Activated CD4-positive, alpha-beta T cell treated with anti-CD3 and anti-CD28 coated beads, Interleukin-2, amount 50 U/mL, for 24 hours (primary cell): ENCODE measurements at places on chromosomes 16 and 17.

- peak; percentile 37 for DNase-seq
Measured at GRCh38 chr17:59786536-59787319, 79.3 kb downstream of the VMP1 start.

- no peak for DNase-seq
Measured at GRCh38 chr17:72268431-72268830, 147.6 kb downstream of the SOX9 start.

DNA sequence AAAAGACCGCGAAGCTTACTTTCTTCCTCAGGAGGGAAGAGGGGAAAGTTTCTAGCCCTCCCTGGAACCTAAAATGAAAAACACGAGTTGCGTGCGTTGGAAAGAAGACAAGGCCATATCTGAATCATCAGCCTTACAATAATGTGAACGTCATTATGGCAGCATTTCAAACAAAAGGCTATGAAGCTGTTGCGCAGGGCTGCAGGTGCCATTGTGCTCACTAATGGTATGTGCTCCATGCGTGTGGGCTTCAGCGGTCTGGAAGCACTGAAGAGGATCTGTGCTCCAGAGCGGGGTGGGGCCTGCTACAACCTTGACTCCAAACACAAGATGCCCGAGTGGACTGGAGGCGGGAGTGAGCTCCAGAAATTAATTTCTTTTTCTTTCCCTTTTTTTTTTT is 12.1 kb upstream of the CYB5B start:
- DNase-seq: no peak

- no peak for DNase-seq
Measured at GRCh38 chr16:870856-871561, 70.5 kb upstream of the GNG13 start.

- DNase-seq: no peak
Measured at GRCh38 chr17:67090341-67090740, 46.0 kb downstream of the CACNG1 start.

- no peak for DNase-seq
Measured at GRCh38 chr16:27427538-27427937, 25.6 kb downstream of the IL21R start.

GRCh38 chr16:72923757-72924156 is 124.2 kb downstream of the ZFHX3 start:
- DNase-seq: no peak

GRCh38 chr17:79917902-79918484 is 78.8 kb upstream of the CBX4 start:
- no peak for DNase-seq

- DNase-seq: peak; percentile 46
Measured at GRCh38 chr17:19645734-19646201, 2.8 kb upstream of the ALDH3A2 start.

DNA sequence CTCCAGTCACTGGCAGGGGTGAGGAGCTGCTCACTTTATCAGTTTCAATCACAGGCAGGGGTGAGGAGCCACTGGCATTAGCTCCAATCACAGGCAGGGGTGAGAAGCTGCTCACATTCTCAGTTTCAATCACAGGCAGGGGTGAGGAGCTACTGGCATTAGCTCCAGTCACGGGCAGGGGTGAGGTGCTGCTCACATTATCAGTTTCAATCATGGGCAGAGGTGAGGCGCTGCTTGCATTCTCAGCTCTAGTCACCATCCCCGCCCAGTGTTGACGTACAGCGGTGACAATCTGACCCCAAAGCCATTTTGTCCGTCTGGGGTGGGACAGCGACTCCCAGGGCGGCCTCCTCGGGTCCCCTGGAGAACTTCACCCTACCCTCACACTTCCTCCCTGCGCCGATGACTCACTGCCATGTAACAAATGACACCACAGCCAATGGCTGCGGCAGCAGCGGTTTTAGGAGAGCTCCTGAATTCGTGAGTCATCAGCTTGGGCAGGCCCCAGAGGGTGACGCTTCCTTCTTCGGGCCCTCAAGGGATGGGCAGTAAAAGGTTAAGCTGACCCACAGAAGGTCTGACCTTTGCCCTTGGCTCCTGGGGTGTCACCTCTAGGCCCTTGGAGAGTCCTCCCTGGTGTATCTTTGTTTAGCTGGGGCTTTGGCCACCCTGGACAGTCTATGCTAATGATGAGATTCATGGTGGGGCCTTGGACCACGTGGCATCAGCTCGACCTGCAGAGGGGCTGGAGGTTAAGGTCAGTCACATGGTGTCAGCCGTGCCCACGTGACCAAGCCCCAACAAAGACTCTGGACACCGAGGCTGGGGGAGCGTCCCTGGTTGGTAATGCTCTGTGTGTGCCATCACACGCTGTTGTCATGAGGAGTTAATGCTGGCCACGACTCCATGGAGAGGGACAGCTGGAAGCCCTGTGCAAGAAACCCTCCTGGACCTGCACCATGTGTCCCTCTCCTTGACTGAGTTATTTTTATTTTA is 171.7 kb downstream of the C16orf95 start:
- no peak for DNase-seq

DNA sequence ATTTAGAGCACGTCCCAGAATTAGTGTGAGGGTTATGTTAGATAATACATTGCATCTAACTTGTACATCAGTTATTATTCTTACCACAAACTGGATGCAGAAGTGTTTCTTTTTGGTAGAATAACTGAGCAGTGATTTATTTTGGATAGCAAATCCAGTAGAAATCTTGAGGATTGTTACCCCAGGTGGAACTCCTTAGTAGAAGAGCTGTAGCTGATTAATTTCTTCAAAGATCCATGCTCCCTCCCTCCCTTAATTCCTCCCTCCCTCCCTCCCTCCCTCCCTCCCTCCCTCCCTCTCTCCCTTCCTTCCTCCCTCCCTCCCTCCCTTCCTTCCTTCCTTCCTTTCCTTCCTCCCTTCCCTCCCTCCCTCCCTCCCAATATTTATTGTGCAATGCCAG is 337.7 kb downstream of the CA10 start:
- no peak for DNase-seq

- DNase-seq: no peak
Measured at GRCh38 chr16:28181515-28181914, 30.2 kb downstream of the XPO6 start.

- no peak for DNase-seq
Measured at GRCh38 chr17:69344939-69345338, 18.0 kb upstream of the ABCA5 start.

GRCh38 chr17:17572010-17572785 is 19.3 kb downstream of the PEMT start:
- no peak for DNase-seq

DNA sequence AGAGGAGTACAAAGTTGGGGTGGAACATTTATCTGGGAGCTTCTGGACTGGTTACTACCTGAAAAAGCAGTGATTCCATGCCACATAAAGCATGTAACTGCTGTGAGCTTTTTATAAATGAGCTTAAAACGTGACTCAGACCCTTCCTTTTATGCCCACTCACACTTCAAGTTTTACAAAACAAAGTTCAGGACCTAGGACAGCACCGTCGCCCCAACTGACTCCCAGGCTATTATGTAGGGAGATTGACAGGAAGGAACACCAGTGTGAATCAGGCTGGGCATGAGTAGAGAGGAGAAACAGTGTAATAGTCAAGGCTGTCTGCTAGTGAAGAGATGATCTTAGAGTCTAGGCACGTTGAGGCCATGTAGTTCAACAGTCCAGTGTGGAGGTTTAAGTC is 91.6 kb upstream of the DNAH9 start:
- no peak for DNase-seq

GRCh38 chr17:48441231-48441711 is 11.3 kb upstream of the SKAP1 start:
- DNase-seq: no peak

- peak; percentile 59 for DNase-seq
Measured at GRCh38 chr17:49739641-49740271, 24.2 kb downstream of the FAM117A start.

DNA sequence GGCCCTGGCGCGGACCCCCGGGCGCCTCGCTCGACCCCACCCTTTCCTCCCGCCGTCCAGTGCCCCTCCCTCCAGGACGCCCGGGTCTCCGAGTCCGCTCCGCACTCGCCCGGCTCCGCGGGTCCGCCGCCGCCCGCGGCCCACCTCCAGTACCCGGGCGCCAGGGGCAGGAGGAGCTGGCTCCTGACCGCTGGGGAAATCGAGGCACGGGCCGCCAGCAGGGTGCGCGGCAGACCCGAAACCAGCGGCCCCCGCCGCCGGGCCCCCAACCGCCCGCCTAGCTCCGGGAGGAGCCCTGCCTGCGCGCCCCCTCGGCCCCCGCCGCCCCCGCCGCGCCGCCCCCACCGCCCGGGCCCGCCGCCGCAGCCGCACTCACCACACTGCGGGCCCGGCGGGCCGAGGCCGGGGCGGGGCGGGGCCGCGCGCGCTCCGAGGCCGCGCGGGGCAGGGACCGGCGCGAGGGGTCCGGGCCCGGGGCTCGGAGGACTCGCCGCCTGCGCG is 333 bp downstream of the MAFG start:
- DNase-seq: no peak

DNA sequence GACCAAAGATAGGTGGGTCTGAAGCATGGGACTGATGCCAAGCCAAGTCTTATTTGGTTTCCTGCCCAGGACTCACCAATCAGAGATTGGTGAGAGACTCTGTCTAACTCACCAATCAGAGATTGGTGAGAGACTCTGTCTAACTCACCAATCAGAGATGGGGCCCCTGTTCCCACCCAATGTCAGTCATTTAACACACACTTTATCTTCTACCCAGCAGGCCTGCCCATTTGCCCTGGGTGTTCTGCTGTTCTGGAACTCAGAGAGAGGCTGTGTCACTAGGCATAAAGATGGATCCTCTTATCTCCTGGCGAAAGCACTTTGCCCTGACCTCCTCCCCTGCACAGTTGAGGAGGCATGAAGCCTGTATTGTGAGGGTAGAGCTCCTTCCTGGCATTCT is 5.4 kb upstream of the RHOT1 start:
- no peak for DNase-seq

DNA sequence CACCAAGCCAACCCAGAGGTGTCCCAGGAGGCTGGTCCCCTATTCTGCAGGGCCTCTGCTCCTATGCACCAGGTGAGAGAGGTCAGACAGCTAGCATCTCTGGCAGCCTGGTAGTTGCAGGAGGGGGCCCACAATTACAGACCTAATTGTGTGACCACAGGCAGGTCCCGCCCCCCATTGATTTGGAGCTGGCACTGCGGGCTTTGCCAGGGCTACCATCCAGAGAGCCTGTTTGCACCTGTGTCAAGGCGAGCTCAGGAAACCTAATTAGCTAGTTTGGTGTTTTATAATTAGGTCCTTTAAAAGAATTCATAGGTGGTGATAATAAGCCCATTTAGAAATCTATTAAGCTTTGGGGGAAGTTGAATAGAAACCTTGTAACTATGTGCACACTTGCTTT is 90.2 kb downstream of the MRM1 start:
- DNase-seq: no peak

DNA sequence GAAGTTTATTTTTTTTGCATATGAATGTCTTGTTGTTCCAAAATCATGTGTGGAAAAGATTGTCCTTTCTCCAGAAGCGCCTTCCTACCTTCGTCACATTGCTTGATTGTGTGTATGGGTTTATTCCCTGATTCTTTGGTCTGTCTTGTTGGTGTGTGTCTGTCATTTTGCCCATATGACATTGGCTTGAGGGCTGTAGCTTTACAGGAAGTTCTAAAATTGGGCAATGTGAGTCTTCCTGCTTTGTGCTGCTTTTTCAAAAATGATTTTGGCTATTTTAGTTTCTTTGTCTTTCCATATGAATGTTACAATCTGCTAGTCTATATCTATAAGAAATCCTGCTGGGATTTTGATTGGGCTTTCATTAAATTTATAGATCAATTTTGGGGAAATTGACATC is 217.2 kb downstream of the SNX29 start:
- DNase-seq: no peak

DNA sequence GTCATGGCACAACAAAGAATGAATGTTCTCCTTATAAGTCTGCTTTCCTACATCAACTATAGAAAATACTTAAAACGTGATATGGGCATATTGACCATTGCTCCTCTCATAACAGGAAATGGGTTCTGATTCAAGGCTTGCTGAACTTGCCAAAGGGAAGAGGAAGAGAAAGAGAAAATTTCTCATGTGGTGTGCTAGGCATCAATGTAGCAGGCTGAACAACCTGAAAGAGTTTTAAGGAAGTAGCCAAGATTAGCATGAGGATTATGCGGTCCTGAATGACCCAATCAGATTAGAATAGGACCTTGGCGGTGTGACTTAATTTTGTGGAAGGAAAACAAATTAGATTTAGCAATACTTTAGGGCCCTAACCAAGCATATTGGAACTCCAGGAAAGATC is 617.7 kb upstream of the CDH11 start:
- no peak for DNase-seq

- DNase-seq: no peak
Measured at GRCh38 chr16:80164966-80165550, 375.7 kb upstream of the DYNLRB2 start.

DNA sequence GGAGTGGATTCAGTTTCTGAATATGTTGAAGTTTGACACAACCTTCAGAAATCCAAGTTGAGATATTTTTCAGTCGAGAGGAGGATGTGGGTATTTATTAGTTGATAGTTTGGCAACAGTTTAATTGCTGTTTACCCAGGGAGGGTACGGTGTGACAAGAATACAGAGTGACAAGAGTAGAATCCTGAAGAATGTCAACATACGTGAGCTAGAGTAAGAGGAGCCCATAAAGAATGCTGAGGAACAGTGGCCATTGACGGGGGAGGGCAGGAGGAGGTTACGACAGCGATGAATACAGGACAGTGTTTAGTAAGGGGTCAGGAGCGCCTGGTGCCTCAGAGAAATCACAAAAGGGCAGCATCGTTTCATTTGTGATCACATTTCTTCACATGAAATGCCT is 76.5 kb downstream of the AATF start:
- DNase-seq: no peak

DNA sequence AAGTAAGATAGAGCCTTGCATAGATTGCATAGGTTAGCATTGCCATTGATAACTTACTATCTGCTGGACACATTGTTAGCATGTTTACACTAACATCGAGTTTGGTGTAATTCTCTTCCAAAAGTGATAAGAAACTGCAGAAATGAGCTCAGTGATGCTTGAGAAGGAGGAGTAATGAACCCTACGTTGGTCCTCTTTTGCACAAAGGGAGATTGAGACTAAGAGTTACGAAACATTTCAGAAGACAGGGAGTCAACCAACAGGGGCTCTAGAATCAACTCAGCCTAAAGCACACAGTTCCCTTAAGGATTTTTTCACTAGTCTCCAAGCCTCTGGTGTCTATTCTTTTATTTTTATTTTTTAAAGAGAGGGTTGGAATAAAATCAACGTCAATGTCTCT is 6.8 kb downstream of the CCL7 start:
- DNase-seq: no peak

GRCh38 chr17:40888196-40888720 is 3.2 kb upstream of the KRT20 start:
- no peak for DNase-seq

DNA sequence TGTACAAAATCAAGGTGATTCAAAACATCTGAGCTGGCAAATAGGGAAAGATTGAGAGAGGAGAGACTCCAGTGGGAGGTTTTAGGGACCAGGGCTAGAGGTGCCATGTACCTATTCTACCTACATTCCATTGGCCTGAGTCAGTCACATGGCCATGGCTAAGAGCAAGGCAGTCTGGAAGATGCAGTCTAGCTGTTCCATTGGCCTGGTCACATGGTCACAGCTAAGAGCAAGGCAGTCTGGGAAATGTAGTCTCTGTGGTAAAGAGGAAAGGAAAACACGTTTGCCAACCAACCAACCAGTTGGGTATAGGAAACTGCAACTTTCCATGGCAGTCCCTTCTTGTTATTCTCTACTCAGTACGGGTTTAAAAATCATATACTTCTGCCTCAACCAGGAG is 369.1 kb downstream of the XYLT1 start:
- no peak for DNase-seq
